CD4-positive, alpha-beta T cell treated with Interleukin-6 for 4 hours (primary cell): ENCODE measurements at places on chromosomes 5 and 9.

DNA sequence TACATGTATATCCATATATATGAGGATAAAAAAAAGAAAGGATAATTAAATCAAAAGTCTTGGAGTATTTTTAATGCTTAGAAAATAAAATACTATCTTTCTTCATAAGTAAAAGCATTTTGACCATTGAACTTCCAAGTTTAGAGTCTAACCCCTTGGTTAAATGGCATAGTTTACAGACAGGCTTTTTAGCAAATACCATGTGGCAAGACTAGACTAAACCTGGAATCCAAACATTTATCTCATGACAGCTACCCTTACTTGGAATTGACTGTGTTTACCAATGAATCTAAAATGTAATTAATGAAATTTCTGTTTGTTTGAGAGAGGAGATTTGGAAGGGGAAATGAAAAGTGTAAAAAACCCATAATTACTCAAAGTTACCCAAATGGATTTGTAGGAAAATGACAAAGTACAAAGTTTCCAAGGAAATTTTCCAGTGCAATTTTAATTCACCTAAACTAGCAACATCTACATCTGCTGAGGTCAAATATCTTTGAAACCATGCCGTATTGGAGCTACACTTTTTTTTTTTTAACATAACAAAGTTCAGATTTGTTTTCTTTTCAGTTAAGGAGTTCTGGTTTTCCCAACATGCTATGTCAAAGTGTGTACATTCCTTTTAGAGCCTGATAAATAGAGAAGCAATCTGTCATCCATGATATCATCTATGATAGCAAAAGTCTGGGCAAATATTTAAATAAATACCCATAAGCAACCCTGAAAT, 272.1 kb upstream of the DAB2 start:
- DNase-seq, result no peak

DNA sequence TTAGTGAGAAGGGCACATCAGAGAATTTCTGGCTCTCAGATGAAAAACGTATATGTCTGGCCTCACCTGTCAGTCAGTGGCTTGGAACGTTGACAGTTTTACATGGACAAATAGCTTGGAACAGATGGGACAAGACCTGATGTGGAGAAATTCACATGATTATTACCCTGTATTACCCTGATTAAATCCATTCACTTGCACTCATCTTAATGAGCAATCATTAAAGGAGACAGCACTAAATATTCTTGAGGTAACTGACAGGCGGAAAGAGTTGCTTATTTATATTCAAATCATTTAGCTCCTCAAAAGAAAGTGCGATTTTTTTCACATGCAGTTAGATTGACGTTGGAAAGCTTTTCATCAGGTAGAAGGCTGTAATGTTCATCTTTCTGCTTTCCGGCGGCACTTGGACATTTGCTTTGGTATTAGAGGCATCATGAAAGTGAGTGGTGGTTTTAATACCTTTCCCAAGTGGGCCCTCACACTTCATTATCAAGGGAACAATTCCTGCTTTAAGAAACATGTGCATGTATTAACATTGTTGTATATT, 11.7 kb upstream of the TAS2R1 start:
- no peak for DNase-seq

- DNase-seq, result no peak
Observed at GRCh38 chr5:144644317-144644716, 473.6 kb downstream of the KCTD16 start.

GRCh38 chr9:12716823-12717600, 23.8 kb downstream of the TYRP1 start:
- no peak for DNase-seq

DNA sequence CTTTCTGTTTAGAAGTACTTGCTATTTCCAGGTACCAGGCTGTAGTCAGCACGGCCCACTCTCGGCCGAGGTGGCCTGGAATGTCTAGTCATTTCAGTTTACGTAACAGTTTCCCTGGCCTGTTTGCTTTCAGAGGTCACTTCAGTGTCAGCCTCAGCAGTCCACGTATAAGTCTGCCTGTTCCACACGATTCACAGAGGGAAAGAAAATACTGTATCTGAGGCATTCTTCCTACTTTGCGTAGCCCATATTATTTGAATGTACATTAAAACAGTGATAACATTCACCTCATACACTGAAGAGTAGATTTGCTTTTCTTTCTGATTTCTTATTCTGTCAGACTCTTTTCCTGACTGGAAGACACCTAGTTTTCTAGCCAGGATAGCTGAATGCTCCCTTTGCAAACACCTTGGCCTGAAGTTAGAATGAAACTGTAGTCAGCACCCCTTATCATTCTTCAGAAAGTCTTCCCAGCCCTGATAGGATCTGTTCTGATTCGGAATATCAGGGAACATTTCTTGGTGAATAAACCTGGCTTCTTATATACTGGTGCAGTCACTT, 140.9 kb downstream of the AOPEP start:
- no peak for DNase-seq

- no peak for DNase-seq
Observed at GRCh38 chr5:128825826-128826225, 139.5 kb upstream of the SLC27A6 start.

DNA sequence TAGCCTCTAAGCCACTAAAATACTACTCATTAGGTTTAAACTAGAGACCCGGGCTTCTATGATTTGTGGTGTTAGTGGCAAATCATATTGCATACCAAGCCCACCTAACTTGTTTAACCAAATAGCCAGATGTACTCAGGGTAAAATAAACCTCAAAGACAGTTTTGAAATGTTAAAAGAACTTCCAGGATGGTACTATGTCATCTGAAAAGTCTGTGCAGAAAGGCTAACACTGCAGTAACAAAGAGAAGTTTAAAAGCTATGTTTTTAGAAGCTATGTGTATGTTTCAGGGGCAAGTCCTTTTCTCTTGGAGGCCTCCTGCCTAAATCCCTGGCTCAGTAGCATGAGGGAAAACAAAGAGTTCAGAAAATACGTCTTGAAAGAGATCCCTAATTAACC, 84.9 kb upstream of the IL7R start:
- no peak for DNase-seq

- DNase-seq, result no peak
Observed at GRCh38 chr5:8727396-8727795, 818.5 kb downstream of the SEMA5A start.

- no peak for DNase-seq
Observed at GRCh38 chr9:134440636-134441226, 114.5 kb downstream of the RXRA start.

GRCh38 chr9:13186774-13187173, 92.7 kb downstream of the MPDZ start:
- no peak for DNase-seq

DNA sequence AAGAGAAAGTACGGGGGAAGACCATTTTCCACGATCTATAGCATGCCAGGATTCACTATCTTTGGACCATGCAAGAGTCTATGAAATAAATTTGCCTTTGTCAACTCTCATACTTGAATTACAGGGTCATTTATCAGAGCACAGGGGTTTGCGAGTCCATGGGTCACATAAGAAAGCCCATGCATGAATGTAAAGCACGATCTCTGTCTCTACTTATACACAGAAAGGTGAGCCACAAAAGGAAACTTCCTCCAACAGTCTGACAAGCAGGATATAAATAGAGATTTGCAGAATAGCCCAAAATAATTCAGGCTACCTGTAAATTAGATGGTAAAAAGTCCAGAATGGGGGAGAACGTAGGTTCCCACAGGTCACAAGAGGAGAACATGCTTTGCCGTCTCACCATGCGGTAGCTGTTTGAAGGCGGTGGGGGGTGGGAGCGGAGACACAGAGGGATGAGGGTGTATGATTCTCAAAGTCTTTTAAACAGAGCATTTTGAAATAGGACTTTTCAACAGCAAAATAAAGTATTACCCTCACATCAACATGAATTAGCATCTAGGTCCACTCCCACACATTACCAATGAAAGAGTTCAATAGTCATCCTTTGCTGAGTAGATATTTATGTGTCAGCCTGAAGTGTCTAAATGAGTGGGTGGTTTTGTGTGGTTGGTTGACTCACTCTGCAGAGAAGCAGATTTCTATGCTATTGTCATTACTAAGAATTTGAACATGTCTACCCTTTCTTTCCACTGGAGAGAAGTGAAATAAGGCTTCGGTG, 279.7 kb downstream of the EBF1 start:
- DNase-seq, result no peak

- DNase-seq, result no peak
Observed at GRCh38 chr9:35158501-35159280, 3.1 kb upstream of the UNC13B start.

DNA sequence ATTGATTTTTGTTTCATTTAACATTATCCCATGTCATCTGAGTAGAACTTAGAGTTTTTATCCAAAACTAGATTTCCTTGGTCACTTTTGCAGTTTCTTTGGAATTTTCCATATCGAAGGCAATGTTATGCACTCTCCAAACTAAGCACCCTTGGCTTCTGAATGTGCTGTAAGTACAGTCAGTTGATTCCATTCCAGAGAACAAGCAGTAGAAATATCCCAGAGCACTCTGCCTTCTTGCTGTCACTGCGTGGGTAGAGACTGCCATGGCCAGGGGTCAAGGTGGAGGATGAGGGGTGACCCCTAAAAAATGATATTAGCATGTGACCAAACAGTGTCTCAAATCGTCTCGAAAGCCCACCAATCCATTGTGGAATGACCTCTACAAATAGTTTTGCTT, 36.2 kb downstream of the PIP5K1B start:
- DNase-seq, result no peak

GRCh38 chr5:142617416-142618129, 68.3 kb downstream of the FGF1 start:
- DNase-seq, result no peak

GRCh38 chr5:113520429-113520828, 6.9 kb downstream of the YTHDC2 start:
- no peak for DNase-seq

DNA sequence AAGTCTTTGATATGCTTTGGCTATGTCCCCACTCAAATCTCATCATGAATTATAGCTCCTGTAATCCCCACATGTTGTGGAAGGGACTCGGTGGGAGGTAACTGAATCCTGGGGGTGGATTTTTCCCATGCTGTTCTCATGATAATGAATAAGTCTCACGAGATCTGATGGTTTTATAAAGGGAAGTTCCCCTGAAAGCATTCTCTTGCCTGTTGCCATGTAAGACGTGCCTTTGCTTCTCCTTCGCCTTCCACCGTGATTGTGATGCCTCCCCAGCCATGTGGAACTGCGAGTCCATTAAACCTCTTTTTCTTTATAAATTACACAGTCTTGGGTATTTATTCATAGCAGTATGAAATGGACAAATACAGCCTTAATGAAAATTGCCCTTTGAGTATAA, 44.7 kb upstream of the ICE1 start:
- no peak for DNase-seq
